ENCODE measurements at places on chromosomes 13 and 19.

DNA sequence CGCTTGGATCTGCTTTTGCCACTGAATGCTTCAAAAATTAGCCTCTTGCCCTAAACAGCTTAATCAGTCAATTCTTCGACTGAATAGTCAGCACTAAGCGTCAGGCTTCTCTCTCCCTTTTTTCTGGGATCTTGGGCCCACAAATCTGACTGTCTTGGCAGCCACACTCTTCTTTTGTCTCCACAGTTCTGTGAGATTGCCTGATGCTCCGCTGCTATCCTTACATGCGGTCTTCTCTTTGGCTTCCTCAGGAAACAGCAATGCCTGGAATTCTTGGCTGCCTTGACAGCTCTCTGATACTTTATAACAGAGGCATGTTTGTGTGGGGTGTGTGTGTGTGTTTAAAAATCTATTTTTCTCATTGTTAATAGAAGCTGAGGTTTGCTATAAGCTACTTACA, 32.6 kb downstream of the ERCC5 start:
- DNase-seq, result no peak

GRCh38 chr19:46016426-46017094, 6.3 kb downstream of the PGLYRP1 start:
- DNase-seq, result peak; percentile 86

GRCh38 chr13:97141564-97142005, 80.5 kb upstream of the MBNL2 start:
- no peak for DNase-seq

GRCh38 chr13:30705680-30706079, 29.7 kb upstream of the ALOX5AP start:
- no peak for DNase-seq

DNA sequence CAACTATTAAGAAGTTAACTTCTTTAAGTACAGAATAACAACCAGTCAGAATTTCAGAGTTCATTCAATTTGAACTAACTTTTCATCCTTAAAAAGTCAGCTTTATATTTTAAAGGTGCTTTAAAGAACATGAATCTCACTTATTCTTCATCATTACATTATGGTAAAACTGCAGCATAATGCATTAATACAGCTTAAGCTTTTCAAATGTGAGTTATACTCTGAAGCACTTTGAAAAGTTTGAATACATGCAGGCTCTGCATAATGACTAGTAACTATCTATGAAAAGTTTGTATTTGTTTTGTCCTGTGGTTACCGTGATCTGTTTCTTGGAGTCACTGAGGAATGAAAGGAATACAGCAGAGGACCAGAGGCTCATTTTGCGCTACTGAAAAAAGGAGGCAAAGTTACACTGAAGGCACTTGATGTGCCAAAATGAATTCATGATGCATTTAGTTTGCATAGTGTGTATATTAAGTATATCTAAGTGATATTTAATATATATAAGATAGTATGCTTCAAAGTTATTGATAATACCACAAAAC, 4.1 kb downstream of the PCDH17 start:
- DNase-seq, result no peak

- DNase-seq, result no peak
Measured at GRCh38 chr13:41058295-41059070, 2.8 kb upstream of the WBP4 start.

GRCh38 chr13:23516190-23516589, 54.0 kb upstream of the TNFRSF19 start:
- DNase-seq, result no peak

- no peak for DNase-seq
Measured at GRCh38 chr19:30373593-30373992, 1.4 kb downstream of the ZNF536 start.

- no peak for DNase-seq
Measured at GRCh38 chr13:79451500-79451962, 29.4 kb upstream of the NDFIP2 start.

DNA sequence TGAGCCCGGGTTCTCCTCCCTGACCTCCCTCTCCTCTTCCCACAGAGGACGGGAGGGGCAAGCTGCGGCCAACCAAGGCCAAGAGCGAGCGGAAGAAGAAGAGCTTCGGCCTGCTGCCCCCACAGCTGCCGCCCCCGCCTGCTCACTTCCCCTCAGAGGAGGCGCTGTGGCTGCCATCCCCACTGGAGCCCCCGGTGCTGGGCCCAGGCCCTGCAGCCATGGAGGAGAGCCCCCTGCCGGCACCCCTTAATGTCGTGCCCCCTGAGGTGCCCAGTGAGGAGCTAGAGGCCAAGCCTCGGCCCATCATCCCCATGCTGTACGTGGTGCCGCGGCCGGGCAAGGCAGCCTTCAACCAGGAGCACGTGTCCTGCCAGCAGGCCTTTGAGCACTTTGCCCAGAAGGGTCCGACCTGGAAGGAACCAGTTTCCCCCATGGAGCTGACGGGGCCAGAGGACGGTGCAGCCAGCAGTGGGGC, 162.2 kb downstream of the KDM4B start:
- DNase-seq, result no peak

GRCh38 chr13:53848366-53848961, 819.9 kb downstream of the OLFM4 start:
- DNase-seq, result peak; percentile 12

DNA sequence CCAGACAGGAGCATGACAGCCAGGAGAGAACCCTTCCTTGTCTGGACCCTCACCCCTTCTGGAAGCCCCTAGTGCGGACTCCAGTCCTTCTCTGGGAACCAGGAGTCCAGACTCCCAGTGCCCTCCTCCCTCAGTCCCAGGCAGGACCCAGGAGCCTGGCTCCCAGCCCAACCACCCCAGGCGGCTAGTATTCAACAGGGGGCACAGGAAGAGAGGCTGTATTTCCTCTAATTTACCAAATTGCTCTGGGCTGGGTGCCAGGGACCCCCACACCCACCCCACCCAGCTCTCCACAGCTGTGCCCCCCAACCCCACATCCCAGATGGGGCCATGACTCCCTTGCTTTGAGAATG, 3.3 kb downstream of the GRIN2D start:
- DNase-seq, result no peak

DNA sequence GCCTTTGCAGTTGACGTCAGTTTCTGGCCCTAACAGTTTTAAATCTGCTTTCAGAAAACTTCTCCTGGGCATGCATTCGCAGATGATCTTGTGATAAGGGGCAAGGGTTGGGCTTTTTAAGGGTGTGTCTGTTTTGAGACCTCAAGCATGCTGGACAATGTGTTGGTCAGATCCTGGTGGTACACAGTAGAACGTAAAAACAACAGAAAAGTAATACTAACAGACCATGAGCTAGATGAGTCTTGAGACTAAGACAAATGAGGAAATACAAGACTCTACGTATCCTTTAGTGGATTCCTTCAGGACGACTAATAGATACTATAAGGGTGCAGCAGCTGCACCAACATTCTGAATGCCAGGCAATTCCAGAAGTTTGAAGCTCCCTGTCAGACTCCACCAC, 237.6 kb downstream of the DNAJC15 start:
- DNase-seq, result no peak

GRCh38 chr13:74136084-74136658, 2.0 kb upstream of the KLF12 start:
- no peak for DNase-seq

DNA sequence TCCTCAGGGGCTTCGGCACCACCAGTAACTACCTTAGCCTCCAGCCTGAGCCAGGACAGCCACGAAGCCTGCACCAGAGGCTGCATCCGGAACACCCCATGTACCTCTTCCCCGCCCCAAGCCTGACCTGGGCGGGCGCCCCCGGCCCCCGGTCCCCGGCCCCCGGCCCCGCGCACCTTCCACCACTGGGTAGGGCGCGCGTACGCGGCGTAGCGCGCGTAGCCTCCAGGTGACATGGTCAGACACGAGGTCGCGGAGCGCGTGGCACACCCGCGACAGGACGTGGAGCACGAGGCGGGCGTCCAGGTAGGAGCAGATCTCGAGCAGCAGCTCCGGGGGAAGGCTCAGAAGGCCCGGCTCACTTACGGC, 450 bp downstream of the FBXW9 start:
- no peak for DNase-seq

DNA sequence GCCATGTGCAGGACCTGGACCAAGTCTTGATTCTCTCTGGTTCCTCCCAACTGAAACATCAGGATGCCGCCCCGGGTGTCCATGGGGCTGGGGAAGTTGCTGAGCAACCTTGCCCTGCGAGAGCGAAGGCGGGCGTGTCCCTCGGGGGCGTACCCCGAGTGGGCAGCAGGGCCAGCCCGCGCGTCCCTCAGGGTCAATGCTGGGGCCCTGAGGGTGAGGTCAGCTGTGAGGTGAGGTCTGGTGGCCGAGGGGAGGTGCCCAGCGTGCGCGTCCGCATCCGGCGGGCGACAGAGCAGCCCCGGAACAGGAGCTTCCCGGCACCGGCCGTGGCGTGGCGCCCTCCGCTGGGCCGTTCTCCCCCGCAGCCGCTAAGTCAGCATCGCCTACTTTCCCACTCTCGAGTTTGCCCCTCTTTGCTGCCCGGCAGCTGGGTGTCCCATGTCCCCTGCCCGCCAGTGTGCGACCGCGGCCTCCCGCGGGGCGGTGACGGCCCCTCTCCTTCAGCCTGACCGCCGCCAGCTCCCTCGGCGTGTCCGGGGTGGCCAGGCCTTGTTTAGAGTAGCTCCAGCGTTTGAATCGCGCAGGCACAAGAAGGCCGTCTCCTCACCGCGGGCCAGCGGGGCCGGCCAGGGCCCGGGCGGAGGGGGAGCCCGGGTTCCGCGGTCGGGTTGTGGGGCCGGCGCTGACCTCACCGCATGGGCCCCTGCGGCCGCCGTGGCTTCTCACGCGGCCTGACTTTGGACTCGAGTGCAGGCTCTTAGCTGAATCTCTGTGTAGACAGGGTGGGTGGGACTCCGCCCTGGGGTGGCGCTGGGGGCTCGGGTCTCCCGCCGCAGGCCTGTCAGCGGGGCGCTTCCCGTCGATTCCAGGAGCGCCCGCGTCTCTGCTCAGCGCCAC, 33.0 kb downstream of the GJA3 start:
- DNase-seq, result peak; percentile 91

DNA sequence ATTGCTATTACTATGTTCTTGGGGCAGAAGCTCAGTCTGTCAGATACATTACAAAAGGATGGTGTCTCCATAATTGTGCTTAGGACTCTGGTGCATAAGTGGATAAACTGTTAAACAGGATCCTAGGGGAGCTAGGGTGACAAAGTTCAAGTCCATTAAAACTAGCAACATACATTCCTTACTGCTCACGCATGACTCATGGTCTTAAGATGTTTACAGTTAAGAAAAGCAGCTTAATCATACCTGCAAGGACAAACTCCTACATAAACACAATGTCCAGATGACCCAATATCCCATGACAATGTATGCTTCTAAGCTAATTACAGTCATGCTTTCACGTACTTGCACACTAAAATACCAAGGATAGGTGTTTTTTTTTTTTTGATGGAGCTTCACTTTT, 3.5 kb upstream of the ZNF701 start:
- no peak for DNase-seq

DNA sequence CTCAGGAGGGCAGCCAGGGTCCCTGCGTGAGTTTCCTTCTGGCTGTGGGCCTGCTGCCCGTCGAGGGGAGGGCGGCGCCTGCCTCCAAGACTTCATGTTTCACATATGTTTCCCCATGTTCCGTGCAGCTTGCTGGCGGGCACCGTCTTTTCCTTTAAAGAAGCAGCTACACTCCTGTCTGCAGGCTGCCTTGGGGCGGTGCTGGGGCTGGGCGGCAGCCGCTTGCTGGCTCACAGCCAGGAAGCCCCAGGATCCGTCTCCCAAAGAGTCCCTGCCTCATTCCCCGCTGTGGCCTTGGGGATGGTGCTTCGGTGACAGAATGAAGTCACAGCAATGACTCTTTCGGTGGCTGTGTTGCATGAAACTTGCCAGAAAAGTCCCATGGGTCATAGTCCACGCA, 24.9 kb downstream of the PIAS4 start:
- no peak for DNase-seq

DNA sequence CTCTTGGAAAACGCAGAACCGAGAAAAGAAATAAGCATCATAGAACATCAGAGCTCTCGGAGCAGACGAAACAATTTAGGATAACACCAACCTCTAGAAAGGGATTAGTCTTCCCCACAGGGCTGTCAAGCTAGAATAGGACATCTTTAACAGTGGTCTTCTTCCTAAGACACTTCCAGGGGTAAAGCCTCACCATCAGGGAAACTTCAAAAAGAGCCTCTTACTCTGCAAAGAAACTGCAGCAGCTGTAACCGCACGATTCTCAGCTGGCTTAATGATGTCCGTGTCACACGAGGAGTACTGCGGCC, 642 bp downstream of the ZNF571 start:
- DNase-seq, result no peak

- peak; percentile 98 for DNase-seq
Measured at GRCh38 chr19:47035127-47036096, 13.0 kb downstream of the TMEM160 start.

- DNase-seq, result no peak
Measured at GRCh38 chr19:35734273-35734672, 8.0 kb downstream of the IGFLR1 start.

DNA sequence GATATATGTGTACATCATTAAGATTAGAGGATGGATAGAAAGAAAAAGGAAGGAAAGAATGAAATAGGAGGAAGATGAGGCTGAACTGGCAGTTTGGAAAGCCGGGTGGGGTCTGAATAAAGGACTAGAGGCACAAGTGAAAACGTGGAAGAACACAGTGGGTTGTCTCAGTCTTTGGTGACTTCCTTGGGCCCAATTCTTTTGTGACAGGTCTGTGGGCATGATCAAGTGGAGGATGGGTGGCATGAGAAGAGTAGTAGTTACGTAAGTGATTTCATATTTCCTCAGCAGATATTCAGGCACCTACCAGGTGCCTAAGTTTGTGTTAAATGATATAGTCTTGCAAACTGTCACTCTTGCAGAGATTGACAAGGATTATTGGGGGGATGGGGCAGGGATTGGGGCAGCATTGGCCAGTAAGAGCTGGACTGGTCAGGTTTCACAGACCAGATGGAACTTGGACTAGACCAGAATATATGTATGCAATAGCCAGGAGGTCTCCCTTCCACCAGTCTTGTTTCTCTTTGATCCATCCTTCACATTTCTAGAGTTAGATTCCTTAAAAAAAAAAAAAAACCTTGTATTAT, 2.7 kb downstream of the TPP2 start:
- DNase-seq, result no peak

DNA sequence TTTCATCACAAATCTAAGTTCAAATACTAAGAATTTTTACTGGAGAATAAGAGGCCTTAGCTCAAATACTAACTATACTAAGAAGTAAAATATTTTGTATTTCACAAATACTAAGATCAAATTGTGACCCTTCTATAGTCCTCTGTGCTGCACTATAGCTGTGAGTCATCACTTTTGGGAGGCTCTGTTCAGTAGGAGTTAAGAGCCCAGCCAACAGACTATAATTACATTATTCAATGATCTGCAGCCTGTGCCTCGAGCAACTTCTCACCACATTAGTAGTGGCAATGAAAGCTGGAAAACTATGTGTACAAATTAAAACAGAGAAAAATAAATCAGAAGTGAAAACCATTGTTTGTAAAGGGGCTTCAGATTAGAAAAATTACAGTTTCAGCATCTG, 147.3 kb upstream of the GPC6 start:
- no peak for DNase-seq

- DNase-seq, result no peak
Measured at GRCh38 chr19:28898249-28898648, 314.7 kb downstream of the UQCRFS1 start.

- DNase-seq, result no peak
Measured at GRCh38 chr13:41117869-41118268, 14.7 kb downstream of the KBTBD6 start.

- peak; percentile 66 for DNase-seq
Measured at GRCh38 chr19:29872224-29872731, 60.5 kb downstream of the CCNE1 start.

GRCh38 chr13:70613295-70613694, 505.0 kb upstream of the KLHL1 start:
- no peak for DNase-seq

Data from retina (tissue), 1 donor.